Suprapubic skin (tissue), 4 donors: ENCODE measurements at places on chromosomes 4 and X. TPM values are rescaled to one million over a fixed set of nuclear protein-coding genes. Genes with fewer than 3 reads are reported as not detected.

TKTL1 gene
- total RNA-seq: 0.51 TPM

GPR50 gene
- not detected for total RNA-seq

OTC gene
- not detected for total RNA-seq

PHOX2B gene
- not detected for total RNA-seq

CT47C1 gene
- total RNA-seq: not detected

ANTXR2 gene
- 9.8 TPM for total RNA-seq

ZCCHC18 gene
- not detected for total RNA-seq

SPANXB1 gene
- not detected for total RNA-seq
